T-helper 17 cell (primary cell): ENCODE measurements at places on chromosomes 1 and 21. TPM values are rescaled to one million over a fixed set of nuclear protein-coding genes. Genes with fewer than 3 reads are reported as not detected.

The CNTN2 gene
- total RNA-seq, result not detected

The ZNF593OS gene
- not detected for total RNA-seq

The SYCP1 gene
- total RNA-seq, result not detected

The DNAH14 gene
- not detected for total RNA-seq

The VWA1 gene
- not detected for total RNA-seq

The ATP1A1 gene
- 259 TPM for total RNA-seq

- DNase-seq, result no peak
Measured at GRCh38 chr1:86416343-86416742, 7.6 kb upstream of the CLCA2 start.

GRCh38 chr1:150563340-150564038, 14.3 kb downstream of the ADAMTSL4 start:
- no peak for DNase-seq

DNA sequence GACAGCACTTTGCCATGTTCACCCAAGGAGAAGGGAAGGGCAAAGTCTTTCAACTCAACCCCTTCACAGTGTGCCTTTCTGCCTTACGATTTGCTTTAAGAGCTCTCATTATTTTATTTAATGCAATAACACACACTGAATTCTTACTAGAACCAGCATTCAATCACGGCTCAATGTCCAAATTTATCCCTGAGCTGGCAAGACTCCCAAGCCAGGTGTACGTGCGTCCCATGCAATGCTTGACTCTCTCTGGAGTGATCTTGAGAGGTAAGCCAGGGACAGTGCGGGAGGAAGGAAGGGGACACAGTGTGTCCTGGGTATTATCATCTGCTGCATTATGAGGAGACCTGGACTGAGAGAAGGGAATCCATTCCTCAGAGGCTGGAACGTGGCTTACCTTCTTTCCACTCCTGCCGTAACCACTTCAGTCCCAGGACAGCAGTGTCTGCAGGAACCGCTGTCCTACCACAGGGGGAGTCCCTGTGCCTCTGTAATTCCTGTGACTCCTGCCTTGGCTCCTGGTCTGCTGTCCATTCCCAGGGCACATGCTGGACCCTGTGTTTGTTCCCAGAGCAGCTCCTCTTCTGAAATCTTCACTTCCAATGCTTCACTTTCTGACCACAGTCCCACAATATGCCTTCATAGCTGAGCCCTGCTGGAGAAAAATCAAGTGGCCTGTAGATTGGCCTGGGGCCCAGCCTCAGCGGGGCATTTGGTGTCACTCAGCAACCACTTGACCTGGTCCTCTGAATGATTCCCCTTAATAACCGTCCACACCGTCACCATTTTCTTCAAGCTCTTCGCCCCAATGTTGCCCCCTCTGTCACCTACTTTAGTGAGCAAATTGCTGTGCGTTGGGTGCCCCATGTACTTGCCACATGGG, 28.6 kb upstream of the STUM start:
- no peak for DNase-seq

DNA sequence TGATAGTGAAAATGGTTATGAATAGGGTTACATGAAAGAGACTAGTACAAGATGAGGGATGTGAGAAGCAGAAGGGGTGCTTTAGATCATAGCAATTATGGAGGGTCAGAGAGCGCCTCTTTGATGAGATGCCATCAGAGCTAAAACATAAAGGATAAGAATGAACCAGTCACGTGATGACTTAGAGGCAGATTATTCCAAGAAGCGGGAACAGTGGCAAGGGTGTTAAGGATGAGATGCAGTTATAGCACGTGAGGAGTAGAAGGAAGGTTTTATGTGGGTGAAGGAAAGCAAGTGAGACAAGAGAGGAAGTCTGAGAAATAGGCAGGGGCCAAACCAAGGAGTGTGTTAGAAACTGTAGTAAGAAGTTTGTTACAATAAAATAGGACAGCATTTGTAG, 360.1 kb downstream of the DPYD start:
- no peak for DNase-seq

DNA sequence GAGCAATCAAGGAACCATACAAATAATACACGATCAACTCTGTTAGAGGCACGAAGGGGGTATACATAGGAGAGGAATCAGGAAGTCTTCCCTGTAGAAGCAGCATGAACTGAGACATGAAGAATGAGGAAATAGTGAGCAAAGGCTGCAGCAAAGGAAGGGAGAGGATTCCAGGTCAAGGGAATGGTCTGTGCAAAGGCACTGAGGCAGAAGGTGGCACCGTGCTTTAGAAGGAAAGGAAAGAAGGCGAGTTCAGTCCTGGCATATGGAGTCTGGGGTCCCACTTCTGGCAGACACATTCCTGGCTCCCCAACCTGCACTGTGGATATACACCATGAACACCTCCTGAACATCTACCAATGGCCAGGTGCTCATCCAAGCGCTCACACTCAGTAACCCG, 56.1 kb downstream of the GLIS1 start:
- no peak for DNase-seq

GRCh38 chr1:38527373-38527966, 332.1 kb downstream of the RRAGC start:
- no peak for DNase-seq

GRCh38 chr1:154433161-154433764, 28.1 kb downstream of the IL6R start:
- DNase-seq, result no peak

- DNase-seq, result no peak
Measured at GRCh38 chr1:159940006-159940620, 5.3 kb downstream of the IGSF9 start.

- no peak for DNase-seq
Measured at GRCh38 chr1:30727824-30728223, 4.4 kb upstream of the MATN1 start.

DNA sequence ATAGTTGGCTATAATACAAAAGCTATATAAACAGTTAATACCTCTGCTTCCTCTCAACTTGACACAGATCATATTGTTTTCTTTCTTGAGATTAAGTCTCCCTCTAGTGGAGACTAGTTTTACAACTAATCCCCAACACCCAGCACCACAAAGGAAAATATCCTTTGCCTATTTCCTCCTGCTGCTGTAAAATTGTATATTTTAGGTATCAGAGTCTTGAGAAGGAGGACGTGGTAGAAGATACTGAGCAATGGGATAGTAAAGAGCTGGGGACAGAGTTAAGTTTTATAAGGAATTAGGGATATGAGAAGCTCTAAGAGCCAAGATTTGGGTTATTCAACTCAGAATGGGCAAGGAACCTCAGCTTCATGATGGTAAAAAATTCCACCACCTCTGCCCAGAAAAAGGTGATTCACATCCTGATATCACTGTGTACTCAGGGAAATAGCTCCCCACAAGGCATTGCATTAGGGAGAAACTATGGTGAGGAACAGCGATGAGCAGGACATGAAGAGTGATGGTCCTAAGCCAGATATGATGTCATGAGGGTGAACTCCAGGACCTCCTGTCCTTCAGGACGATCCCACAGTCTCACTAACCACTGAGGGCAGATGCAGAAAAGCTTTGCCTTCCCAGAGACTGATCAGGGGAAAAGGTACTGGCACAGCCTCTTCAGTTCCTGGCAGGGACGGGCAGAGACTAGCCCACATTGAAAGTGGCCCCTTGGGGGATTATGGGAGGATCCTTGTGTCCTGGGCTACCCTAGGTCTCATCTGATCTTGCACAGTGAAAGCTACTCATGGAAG, 14.7 kb upstream of the CFAP126 start:
- no peak for DNase-seq

DNA sequence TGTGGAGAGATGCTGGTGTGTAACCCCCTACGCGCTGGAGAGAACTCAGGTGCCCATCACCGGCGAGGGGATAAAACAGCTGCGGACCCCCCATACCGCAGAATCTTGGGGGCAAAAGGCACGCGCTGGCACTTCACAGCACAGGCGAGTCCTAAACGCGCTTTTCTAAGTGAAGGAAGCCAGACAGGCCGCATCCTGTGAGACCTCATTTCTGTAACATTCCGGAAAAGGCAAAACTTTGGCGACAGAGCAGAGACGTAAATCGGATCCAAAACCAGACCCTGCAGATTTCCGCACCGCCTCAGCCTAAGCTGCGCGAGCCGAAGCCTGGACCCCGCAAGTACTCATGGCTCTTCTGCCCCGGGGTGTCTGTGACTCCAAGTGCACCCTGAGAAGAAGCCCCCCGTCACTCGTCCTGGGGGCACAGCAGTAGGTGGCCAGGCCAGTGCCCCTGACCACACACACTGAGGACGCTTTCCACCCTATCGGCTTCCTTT, 60.9 kb downstream of the SLX9 start:
- DNase-seq, result peak; percentile 2

DNA sequence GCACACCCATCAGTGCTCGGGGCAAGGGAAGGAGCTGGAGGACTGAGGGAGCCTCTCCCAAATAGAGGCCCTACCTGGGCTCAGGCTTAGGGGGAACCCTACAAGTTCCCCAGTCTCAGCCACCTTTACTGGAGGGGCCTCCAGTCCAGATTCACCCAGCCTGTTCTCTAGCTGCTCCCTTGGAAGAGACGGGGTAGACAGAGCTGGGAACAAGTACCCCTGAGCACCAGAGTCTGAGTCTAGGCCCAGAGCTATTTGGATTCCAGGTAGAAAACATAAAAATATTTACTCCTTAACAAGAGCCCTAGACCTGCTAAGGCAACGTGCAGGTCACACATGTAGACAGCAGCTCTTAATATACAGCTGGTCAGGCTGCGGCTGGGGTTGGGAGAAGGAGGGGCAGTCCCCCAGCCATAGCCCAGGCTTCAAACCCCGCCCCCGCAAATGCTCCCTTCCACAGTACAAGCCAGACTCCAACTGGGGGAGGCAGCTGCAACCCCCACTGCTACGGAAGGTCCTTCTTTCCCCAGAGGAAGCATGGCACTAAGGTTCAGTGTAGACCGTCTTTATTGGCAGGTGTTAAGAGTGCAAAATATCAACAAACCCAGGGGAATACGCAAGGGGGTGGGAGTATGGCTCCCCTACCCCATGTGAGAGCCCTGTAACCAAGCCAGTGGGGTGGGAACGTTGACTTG, 8.0 kb downstream of the TENT5B start:
- DNase-seq, result no peak

- DNase-seq, result no peak
Measured at GRCh38 chr1:204782118-204782700, 88.5 kb upstream of the NFASC start.

DNA sequence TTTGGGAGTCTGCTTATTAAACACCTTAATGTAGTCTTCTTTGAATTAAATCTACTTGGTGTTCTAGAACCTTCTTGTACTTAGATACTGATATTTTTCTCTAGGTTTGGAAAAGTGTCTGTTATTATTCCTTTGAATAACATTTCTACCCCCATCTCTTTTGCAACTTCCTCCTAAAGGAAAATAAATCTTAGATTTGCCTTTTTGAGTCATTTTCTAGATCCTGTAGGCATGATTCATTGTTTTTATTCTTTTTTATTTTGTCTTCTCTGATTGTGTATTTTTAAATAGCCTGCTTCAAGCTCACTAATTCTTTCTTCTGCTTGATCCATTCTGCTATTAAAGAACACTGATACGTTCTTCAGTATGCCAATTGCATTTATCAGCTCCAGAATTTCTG, 155.9 kb upstream of the NEGR1 start:
- DNase-seq, result no peak

DNA sequence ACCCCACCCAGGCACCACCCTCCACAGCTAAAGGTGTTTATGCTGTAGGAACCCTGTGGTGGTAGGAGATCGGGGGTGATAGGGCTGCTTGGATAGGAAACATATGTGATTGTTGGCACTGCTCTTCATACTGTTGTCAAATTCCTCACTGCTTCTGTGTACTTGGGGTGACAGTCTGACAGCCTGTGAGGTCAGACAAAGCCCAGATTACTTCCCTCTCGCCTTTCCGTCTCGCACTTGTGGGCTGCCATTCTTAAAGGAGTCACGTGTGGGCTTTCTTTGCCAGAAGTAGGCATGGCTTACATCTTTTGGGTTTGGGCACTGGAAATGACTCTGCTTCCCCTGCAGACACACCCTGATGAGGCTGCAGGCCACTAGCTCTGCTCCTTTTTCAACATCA, 363.8 kb downstream of the DISC1 start:
- DNase-seq, result no peak

GRCh38 chr1:54413295-54413694, 7.1 kb upstream of the SSBP3 start:
- DNase-seq, result no peak

DNA sequence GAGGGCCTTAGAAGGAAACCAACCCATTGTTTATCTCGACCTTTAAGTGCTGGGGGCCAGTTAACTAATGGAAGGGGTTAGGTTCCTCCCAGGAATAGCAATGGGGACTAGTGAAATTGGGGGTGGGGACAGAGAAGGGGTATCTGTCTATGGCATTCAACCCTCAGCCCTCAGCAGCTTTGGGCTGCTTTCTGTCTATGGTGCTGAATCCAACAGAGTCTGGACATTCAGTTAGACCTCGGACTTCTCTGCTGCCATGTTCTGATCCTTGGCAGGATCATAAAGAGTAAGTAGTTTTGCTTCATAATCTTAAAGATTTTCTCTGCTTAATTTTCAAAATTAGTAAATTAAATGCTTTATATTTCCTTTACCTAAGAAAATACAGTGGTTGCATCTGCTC, 2.6 kb upstream of the EPHA10 start:
- DNase-seq, result no peak

- DNase-seq, result peak; percentile 35
Measured at GRCh38 chr1:89987159-89987819, 7.6 kb upstream of the ZNF326 start.

GRCh38 chr1:195709821-195710220, 898.4 kb downstream of the KCNT2 start:
- no peak for DNase-seq

- DNase-seq, result no peak
Measured at GRCh38 chr1:223444411-223444810, 51.2 kb downstream of the CCDC185 start.

DNA sequence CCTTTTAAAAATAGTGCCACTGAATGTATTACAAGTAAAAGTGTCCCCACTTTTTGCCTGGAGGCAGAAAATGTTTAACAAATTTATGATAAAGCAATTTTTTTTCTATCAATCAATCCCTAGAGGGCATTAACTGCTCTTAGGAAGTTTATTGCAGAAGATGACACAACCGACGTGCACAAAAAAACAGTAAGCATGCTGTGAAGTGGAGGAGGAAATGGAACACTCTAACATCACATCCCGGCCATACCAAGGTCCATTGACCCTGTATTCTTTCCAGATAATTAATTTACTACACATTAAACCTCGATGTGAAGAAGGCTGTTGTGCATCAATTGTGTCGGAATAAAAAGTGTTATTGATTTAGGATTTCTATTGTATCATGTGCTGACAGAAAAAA, 264.9 kb upstream of the NR5A2 start:
- no peak for DNase-seq

- no peak for DNase-seq
Measured at GRCh38 chr1:177984136-177984525, 14.3 kb upstream of the SEC16B start.

GRCh38 chr1:234495231-234495990, 16.4 kb upstream of the TARBP1 start:
- no peak for DNase-seq

GRCh38 chr1:46017876-46018503, 114.4 kb downstream of the PIK3R3 start:
- no peak for DNase-seq

GRCh38 chr1:202701200-202701599, 9.1 kb downstream of the SYT2 start:
- DNase-seq, result no peak

- DNase-seq, result no peak
Measured at GRCh38 chr1:59258412-59259032, 38.4 kb upstream of the FGGY start.
